ENCODE measurements at places on chromosomes 11 and 22.

DNA sequence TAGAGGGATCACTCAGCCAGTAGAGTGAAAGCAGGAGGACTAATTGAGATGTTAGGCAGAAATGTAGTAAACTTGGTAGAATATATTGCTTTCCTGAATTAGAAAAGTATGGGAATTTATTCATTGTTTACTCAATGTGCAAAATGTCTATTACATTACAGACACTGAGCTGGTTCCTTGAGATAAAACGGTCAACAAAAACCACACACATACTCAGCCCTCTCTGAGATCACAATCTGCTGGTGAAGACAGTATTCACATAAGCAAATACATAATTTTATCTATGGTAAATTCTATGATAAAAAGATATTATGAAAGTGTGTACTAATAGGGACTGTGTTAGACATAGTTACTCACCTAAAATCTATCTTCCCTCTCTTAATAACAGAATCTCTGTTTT lies 833.5 kb downstream of the KCNA4 start:
- DNase-seq: no peak

DNA sequence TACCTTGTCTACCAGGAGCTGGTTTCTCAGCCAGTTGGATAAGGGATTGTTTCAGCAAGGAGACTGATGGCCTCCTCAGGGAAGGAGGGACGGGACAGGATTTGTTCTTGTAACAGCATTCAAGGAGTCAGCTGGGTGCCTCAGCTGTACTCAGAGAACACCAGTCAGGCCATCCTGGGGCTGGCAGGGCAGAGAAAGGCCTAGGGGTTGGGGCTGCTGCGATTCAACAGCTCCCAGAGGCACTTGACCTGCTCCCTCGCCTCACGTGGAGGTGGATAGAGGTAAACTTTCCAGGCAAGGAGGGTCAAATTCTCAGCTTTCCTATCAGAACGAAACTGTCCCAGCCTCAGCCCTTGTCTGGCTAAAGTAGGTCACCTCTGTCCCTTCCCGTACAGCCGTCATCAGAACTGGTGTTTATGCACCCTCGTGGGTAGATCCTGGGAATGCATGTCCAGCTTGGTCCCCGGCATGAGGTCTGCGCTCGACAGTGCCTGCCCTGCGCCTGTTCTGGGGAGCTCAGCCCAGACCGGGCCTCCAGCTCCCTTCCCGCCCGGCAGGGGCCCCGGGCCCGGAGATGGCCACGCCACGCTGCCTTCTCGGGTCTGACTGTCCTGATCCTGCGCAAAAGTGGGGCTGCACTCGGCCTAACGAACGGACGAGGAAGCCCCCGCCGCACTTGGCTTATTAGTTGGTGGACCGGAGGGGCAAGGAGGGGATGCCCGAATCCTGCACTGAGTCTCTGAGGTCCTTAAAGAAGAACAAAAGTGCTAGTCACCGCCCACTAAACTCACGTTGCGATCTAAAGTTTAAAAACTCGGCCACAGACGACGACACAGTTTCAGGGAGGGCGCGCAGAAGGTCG lies 762 bp upstream of the CCDC134 start:
- DNase-seq: no peak

- DNase-seq: no peak
These were observed at the start of gene VEGFB for GRCh38 chr11:64233913-64234586. Gene VEGFB (plus strand): TSS chr11:64234584. CDS start chr11:64234834, 250 bp downstream.

DNA sequence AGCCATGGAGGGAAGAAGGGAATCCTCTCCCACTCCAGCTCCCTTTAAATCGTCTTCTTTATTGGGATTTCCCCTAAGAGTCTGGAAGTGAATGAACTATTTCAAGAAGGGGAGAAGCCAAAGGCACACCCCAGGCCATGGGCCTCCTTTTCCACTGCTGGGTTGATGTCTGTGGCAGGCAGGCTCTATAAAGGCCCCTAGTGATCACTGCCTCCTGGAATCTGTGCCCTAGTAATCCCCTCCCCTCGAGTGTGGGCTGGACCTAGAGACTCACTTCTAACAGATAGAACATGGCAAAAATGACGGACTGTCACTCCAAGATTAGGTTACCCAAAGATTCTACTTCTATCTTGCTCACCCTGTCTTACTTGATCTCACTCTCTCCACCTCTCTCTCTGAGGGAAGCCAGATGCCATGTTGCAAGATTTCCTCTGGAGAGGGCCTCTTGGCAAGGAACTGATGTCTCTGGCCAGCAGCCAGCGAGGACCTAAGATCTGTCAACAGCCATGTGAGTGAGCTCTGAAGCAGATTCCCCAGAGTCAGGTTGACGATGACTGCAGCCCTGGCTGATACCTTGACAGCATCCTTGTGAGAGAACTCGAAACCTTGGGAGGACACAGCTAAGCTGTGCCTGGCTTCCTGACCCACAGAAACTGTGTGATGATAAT lies 444.8 kb downstream of the SOX6 start:
- DNase-seq: no peak

- DNase-seq: no peak
These were observed 14.6 kb upstream of the CCDC188 start for GRCh38 chr22:20165421-20165820.

DNA sequence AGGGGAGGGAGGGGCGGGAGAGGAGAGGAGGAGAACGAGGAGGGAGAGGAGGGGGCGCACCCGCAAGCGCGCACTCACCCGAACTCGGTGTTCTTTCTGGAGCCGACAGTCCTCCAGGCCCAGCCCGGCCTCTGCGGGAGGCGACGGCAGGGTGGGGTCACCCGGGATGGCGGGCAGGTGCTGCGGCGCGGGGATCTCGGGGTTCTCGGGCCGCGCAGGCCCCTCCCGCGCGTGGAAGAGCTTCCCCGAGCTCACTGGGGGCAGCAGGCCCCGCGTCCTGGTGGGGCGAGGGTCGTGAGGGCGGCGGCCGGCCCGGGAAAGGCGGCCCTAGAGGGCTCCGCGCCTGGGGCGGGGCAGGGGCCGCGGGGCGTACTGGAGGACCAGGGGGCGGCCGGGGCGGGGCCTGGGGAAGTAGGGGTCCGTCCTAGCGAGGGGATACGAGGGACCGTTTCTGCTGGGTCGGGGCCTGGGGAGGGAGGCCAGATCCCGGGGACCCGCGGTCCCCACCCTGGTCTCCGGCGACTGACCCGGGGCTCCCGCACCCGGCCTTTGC lies 5.2 kb downstream of the LMNTD2 start:
- no peak for DNase-seq

GRCh38 chr11:10858439-10859325 lies 829 bp upstream of the ZBED5 start:
- DNase-seq: peak; percentile 50

GRCh38 chr11:116481126-116481675 lies 291.6 kb downstream of the BUD13 start:
- DNase-seq: no peak

DNA sequence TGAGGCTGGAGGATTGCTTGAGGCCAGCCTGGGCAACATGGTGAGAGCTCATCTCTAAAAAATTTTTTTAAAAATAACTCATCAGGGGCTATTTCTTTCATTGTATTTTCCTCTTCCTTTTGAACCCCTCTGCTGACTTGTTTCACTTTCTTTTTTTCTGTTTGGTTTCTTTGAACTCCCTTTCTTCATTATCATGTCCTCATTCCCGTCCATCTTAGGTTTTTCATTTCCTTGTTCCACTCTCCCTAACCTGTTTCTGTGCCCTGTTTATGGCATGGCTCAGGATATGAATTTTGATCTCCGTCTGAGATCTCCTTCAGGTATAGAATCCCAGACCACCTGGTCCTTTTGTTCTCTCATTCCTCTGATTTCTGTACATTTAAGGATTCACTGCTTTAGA lies 12.5 kb downstream of the MARK2 start:
- no peak for DNase-seq

- DNase-seq: no peak
These were observed 94.7 kb downstream of the CACNA1I start for GRCh38 chr22:39665229-39665628.

GRCh38 chr11:112280268-112281126 lies 19.8 kb upstream of the PLET1 start:
- peak; percentile 40 for DNase-seq

- DNase-seq: no peak
These were observed 49.2 kb upstream of the EMID1 start for GRCh38 chr22:29156507-29156906.

GRCh38 chr11:60945295-60945667 lies 6.7 kb downstream of the SLC15A3 start:
- DNase-seq: no peak
